ENCODE measurements at places on chromosomes 2 and 18.

GRCh38 chr18:57431467-57432080 lies 3.6 kb upstream of the ONECUT2 start:
- DNase-seq: no peak

DNA sequence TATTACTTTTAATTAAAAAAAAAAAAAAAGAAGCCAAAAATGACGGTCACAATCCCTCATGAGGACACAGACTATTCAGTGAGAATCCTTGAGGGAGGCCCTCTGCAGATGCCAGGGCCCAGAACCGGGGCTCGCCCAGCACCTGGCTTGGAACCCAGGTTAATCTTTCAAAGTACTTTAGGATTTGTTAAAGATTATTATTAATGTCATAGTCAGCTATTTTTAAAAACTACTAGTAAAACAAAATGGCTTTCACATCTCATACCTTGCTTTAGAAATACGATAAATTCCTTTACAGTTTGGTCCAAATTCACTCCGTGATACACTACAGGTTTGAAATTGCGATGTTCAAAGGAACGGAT lies 27.1 kb downstream of the C2orf76 start:
- no peak for DNase-seq

DNA sequence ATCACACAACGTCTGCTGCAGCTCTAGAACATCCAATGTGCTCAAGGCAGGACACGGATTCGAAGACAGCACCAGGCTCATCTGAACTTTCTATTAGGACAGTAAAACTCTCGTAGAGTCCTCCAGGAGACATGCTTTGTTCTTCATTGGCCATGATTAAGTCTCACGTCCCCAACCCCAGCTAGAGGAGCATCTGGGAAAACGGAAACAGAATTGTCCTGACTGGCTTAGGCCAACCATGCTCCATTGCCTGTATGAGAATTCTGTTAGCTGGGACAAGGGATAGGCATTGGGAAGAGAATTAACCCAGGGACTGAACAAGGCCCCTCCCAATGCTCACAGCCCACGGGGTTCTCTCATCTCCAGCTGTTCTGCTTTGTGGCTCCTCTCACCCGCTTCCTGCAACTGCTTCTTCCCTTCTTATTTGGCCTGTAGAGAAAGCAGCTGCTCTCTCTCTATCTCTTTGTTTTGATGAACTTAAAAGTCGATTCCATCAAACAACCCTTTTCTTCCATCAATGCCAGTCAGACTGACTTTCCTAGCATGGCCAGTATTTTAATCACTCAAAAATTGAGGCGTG lies 75.6 kb downstream of the C1QL2 start:
- DNase-seq: no peak

- no peak for DNase-seq
Measured at GRCh38 chr2:20093263-20094141, 42.1 kb upstream of the LAPTM4A start.

DNA sequence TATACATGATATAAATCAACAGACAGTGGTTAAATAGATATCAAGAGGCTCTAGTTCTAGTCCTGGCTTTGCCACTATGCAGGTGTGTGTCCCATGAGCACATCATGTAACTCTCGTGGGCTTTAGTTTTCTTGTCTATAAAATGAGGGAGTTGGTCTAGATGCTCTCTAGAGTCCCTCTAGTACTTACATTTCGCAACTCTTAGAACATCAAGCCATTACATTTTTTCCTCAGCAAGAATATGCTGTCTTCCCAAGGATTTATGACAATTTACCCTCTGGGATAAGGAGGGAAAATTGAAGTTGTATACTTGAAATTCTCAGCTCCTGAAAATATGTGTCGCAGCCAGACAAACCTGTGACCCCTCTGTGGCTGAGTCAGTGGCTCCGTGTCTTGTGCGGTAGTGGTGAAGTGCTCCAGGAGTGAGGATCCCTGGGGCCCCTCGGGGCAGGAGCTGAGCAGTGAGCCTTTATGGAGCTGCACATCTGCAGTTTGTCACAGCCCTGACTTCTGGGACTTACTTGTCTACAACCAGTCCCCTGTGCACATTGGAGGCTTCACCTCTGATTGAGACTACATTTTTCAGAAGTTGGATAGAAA lies 6.8 kb downstream of the PKP4 start:
- DNase-seq: no peak

GRCh38 chr18:61471942-61472341 lies 138.7 kb downstream of the CDH20 start:
- no peak for DNase-seq

GRCh38 chr2:28457237-28457636 lies 38.6 kb upstream of the PLB1 start:
- DNase-seq: no peak

DNA sequence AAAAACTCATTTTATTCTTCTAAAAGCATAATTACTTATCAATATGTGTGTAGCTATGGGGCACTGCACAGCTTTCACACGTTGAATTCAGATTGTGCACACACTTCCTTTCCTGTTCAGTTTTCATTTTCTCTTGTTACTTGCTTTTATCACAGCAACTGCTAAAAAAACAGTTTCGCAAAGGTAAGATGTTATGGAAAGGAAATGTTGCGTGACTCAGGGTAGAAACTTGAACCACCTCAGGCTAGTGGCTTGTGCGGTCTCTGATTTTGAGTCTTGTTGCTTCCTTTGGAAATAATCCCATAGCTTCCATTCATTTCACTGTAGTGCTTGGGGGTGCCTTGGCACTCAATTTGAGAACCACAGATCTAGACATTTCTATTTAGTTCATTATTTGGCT lies 171.9 kb downstream of the FMNL2 start:
- no peak for DNase-seq

DNA sequence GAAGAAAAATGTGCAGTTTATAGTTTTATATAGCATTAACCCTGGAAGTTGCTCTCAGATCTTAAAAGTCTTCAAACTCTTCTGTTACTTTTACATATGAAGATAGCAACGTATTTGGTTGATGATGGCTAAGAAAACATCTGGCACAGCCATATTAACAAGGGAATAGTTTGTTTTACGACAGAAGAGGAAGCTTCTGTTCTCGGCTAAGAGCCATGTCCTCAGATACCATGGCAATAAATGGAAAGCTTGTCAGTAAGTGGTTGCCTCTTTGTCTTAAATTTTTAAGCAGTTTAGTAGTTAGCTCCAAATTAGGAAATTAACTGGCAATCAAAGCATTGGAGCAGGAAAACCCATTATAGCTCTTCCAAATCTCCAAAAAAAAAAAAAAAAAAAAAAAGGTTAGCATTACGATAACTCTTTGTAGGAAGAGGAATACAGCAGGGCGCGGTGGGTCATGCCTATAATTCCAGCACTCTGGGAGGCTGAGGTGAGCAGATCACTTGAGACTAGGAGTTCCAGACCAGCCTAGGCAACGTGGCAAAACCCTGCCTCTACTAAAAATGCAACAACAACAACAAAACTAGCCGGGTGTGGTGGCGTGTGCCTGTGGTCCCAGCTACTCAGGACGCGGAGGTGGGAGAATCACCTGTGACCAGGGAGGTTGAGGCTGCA lies 4.5 kb upstream of the STON1 start:
- no peak for DNase-seq

- DNase-seq: no peak
Measured at GRCh38 chr2:114442510-114442909, at the start of gene DPP10. Gene DPP10, plus strand, starts transcription at chr2:114442641.

GRCh38 chr2:108069515-108070310 lies 83.4 kb downstream of the SLC5A7 start:
- no peak for DNase-seq

GRCh38 chr2:233917116-233917515 lies at the start of gene TRPM8:
Gene TRPM8, plus strand, starts transcription at chr2:233917373. Its CDS starts 9,165 bp downstream, at chr2:233926538.
- no peak for DNase-seq

DNA sequence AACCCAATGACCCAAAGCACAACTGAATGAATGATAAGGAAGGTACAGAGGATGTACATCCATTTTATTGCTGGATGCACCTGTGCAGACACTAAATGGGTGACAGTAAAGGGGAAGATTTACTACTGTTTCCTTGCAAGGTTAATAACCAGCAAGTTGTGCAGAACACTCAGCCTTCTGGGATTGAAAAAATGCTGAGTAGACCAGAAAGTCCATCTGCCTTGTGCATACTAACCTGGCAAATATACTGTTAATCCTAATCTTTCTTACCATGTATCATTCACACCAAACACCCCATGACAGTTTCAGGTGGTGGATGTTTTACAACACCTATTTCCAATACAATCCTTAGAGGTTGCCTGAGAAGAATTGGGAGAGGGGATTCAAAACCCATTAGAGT lies 814.1 kb upstream of the NRXN1 start:
- no peak for DNase-seq
